ENCODE measurements at places on chromosomes 11 and 22.
A peak's percentile ranks its signal among the peaks of the same experiment; 100 is the strongest.

- DNase-seq, result no peak
Measured at GRCh38 chr11:32891657-32892354, 805 bp upstream of the QSER1 start.

GRCh38 chr11:72700146-72700545, 25.9 kb upstream of the PDE2A start:
- no peak for DNase-seq

DNA sequence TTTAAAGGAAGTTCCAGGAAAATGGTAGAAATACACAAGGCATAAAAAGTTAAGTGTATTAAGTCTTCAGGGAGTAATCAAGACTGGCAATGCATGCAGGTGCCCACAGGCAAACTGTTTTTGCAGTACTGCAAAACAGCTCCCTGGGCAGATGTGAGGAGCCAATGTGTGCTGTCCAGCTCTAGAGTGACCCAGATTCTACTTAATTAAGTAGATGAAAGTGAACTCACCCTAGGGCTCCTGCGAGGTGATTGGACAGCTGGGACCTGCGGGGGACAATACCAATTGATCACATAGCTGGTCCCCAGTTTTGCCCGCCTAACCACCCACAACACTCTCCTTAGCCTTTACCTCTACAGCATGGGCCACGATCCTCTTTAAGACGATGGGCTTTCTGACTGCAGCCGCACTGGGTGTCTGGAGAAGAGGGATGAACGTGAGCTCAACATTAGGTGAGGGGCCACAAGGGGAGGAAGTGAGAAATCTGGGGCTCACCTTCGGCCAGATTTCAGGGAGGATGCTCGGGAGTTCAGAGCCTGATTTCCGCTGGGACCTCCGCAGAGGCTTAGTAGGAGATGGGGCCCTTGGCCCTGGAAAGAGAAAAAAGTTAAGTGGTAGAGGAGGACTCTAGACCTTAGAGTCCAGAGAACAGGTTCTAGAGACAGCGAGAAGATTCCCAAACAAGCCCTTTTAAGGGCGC, 556 bp downstream of the CDCA5 start:
- DNase-seq, result no peak

DNA sequence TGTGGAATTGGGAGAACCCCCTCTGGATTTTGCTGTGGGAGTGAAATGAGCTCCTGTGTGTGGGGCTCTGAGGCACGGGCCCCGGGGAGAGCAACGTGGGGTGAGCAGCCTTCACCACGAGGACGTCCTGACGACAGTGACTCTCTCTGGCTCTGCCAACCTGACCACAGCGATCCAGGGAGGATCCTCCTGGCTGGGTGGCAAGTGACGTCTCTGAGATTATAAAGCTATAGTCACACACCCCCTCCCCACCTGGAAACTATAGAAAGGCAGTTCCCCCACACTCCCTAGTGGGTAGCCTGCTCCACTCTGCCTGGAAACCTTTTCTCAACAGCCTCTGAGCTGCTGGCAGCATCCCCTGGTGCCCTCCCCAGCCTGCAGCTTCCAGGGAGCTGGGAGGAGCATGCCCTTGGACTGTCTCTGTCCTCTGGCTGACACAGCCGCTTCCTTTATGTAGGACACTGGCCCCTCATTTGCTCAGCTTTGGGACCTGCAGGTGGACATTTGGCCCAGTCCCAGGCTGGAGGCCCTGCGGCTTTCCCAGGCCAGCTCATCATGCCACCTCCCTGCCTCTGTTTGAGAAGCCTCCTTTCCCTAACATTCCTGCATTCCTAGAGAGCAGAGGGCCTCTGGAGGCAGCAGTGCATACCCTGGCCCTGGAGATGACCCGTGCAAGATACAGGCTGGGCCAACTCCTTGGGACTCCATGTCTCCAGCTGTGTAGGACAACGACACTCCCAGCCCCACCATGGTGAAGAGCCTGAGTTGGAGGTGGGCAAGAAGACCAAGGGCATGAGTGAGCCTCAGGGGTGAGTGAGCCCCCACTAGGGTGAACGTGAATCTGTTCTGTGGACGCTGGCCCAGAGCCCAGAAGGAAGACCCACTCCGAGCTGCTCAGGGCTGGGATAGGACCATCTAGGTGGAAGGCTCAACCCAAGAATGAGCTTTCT, 314.0 kb downstream of the NTM start:
- DNase-seq, result no peak

DNA sequence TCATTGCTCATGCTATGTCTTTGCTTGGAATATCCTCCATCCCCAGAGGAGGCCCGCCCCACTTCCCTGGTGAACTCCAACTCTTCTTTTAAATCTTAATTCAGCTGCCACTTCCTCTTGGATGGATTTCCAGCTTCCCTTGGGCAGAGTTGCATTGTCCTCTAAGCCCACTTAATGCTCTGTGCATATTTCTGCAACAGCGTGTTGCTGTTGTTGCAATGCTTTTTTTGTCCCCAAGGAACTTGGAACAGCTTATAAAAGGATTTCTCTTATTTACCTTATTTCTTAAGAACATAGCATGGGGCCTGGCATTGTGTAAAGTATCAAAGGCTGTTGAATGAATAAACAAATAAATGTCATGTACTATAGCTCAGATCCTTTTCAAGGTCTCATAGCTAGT, 507.4 kb downstream of the METTL15 start:
- no peak for DNase-seq

GRCh38 chr22:39016592-39016991, 2.5 kb downstream of the APOBEC3C start:
- no peak for DNase-seq

- DNase-seq, result no peak
Measured at GRCh38 chr11:124041254-124041653, at the start of gene OR10G7. Gene OR10G7 (minus strand): TSS chr11:124041325. CDS start chr11:124039001, 2,324 bp downstream.

DNA sequence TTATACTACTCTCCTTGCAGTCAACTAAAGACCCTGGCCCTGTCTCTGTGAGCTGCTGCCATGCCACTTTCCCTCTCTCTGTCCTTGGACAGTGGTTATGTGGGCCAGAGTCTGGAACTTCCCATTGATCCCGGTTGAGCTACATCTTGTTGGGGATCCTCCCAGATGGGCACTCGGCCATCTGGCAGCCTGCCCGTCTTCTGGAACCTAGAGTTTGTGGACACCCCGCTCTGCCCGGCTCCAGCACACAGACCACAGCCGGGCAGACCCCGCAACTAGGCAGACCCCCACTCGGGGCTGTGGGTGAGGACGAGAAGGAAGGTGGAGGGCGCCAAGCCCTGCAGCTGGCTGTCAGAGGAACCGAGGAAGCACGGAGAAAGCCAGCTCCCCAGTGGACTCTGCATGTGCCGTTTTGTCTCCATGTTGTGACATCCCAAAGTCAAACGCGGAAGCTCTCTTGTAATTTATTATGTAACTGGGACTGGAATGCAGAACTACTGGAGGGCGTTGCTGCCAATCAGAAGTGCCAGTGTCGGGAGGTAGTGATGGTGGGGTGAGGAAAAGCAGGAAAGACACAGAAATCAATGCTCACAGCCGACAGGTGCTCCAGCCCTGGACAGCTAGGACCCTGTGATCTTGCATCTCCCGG, 207.7 kb downstream of the CEP164 start:
- no peak for DNase-seq

GRCh38 chr22:36443198-36443770, 38.2 kb downstream of the TXN2 start:
- no peak for DNase-seq

DNA sequence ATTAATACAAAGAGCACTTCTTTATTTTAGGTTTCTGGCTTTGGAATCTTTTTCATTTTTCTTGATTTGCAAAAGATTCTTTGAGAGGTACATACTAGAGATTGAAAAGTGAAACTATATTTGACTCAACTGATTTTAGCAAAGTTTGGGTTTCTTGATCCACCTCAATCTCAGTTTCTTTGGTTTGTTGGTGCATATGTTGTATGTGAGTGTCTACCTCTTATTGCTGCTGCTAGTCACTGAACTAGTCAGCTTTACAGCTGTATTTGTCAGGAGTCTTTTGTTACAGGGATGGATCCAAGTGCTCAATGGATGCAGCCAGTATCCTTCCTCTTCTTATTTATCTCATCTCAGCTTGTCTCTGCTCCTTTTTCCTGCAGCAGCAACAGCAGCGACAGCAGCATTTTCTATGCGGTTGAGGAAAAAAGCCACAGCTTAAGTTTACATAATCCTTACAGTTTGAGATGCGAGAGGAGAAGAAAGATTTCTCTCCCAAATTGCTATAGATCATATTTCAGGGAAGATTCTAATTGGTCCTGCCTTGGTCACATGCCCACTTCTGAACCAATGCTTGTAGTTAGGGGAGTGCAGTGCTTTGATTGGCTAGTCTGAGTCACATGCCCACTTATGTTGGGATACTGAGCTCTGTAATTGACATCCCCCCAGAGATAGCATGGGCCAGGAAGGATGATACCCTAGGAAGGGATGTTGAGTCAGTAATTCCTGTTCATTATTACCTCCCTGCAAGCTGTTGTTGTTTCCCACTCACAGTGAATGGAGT, 10.0 kb upstream of the ZNRF3 start:
- DNase-seq, result no peak

DNA sequence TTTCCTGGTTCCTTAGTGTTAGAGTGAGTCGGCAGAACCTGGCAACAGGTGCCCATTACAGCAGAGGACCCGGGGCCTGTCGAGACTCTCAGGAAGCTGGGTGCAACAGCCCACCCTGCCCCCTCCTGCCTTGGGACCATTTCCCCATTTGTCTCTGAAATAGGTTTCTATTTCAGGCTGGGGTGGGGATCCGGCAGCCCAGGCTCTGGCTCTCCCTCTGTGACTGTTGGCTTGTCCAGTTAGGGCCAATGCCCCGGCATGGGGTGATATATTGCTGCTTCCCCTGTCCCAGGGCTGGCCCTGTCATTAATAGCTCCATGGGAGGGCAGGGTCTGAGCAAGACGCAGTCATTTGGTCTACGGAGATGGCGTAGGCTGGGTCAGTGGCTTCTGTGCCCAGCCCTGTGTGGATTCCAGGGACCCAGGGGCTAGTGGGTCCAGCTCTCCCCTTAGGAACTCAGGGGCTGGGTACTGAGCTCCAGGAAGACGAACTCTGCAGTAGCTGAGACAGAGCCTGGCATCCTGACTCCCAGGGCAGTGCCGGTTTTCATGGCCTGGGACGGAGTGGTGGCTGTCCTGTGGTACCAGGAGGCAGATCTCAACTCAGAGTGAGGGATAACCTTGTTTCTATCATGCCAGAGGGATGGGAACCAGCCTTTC, 2.7 kb downstream of the P2RY6 start:
- DNase-seq, result no peak

GRCh38 chr22:43216738-43217137, 29.8 kb upstream of the TTLL12 start:
- DNase-seq, result no peak

DNA sequence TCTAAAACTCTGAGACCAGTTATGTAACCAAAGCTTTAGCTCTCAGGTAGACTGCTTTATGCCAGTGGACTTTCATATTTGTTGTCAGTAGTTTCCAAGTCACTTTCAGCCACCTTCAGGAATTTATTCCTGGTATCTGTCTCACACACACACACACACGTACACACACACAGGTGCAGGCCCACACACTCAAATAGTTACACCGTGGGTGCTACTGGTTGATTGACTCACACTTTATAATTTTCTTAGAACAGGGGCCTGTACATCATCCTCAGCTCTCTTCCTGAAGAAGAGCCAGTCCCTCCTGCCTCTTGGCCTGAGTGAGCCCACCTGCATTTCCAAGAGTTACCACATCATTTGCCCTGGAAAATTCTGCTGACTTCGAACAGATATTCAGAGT, 555.2 kb downstream of the SOX6 start:
- no peak for DNase-seq

DNA sequence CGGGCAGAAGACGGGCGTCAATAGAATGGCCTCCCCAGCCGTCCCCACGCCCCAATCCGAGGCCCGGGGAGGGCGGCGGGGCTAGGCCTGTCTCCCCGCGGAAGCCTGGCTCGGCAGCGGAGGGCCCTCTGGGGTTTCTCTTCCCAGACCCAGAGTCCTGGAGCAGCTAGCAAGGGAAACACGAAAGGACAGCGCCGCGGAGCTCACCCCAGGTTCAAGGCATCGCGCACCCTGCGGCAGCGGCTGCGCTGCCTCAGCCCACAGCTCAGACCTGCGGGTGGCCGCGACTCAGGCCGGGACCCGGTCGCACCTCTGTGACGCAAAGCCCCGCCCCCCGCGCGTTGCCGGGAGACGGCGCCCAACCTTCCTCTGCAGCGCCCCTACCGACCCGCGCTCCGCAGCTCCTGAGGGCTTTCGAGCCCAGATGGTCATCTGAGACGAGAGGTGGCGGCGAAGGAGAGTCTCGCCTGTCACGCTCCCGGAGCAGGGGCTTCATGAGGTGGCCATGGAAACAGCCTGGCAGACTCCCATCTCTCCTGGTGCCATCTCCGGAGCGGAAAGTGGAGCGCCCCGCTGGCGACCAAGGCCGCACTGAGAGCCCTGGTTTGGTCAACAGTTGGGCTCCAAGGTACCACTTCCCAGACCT, at the start of gene RNF141:
Gene RNF141, minus strand, starts transcription at position 273 of the 646 bp plus-strand sequence. CDS start 7,029 bp downstream, outside the sequence.
- DNase-seq, result peak; percentile 98

DNA sequence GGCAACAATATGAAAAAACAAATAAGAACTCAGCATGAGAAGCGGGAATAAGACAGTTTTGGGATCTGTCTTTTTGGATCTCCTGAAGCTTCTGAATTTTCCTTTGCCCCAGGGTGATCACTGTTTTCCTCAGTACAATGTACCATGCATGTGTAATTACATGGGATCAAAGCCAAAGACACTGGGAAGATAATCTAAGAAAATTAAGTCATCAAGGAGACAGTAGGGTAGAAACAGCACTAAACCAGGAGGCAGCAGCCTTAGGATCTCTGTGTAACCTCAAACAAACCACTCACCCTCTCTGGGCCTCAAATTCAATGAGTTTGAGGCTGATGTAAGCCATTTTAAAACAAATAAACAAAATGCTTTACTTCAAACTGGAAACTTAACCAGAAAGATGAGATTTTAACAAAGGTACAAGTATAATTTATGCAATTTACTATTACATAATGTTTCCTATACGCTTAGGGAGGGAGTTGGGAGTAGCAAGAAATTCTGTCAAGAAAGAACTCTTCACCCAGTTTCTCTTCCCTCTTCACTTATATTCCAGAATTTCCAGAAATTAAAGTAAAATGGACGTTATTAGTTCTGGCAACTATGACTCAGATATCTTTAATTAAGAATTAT, 77.0 kb downstream of the RAB30 start:
- DNase-seq, result no peak

DNA sequence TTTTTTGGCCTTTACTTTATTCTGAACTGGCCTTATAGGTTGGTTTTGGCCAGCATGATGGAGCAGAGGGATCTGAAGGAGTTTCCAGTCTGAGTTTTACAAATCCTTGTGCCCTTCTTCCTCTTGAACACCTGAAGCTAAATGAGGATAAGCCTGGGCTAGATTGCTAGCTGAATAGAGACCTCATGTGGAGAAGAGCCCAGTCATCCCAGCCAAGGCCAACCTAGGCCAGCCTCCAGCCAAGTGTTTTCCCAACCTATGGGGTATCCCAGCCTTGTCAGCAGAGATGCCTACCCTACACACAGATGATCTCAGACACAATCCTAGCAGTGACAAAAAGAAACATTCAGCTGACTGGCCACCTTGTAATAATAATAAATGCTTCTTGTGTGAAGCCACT, 966 bp upstream of the CASP12 start:
- DNase-seq, result no peak

All from activated CD8-positive, alpha-beta memory T cell treated with anti-CD3 and anti-CD28 coated beads for 1 hour (primary cell).